T-helper 2 cell treated with Interferon-gamma antibody and Interleukin-4, amounts not matched to agents 5 μg/mL and 100 μg/mL, for 36 hours (primary cell): ENCODE measurements at places on chromosomes 4 and X.

- DNase-seq, result no peak
Observed at GRCh38 chr4:67470871-67471270, 74.4 kb downstream of the CENPC start.

GRCh38 chr4:73870260-73870659 is 1.1 kb downstream of the CXCL1 start:
- DNase-seq, result no peak

DNA sequence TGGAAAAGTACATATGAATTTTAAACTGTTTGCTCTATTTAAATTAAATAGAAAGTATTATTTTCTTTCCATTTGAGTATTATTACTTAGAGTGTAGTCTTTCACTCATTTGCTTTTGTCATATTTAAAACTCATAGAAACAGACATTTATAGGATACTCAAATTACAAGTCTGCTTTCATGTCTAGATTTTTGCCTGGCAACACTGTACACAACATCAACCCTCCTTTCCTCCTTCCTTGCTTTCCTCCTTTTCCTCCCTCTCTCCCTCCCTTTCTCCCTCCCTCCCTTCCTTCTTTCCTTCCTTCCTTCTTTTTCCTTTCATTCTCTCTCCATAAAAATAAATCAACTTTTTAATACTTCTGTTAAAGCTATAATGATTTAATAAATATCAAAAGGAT is 2361.2 kb downstream of the ARAP2 start:
- no peak for DNase-seq

DNA sequence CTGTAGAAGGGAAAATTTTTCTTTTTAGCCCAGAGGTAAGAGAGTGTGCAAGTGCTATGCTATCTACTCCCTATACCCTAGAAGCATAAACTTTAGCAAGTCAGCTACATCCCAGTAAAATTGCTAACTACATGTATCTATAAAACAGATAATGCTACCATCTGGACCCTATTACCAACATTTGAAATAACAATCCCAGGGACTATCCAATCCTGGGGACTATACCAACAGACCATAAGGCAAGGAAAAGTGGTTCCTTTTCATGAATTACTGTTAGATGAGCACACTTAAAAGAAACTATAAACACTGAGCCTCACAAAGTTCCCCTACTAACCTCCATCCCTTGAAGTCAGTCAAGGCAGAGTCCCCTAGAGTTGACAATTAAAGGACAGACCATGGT is 213.6 kb upstream of the VEGFC start:
- no peak for DNase-seq

GRCh38 chr4:151624626-151625565 is 135.9 kb downstream of the GATB start:
- DNase-seq, result no peak

DNA sequence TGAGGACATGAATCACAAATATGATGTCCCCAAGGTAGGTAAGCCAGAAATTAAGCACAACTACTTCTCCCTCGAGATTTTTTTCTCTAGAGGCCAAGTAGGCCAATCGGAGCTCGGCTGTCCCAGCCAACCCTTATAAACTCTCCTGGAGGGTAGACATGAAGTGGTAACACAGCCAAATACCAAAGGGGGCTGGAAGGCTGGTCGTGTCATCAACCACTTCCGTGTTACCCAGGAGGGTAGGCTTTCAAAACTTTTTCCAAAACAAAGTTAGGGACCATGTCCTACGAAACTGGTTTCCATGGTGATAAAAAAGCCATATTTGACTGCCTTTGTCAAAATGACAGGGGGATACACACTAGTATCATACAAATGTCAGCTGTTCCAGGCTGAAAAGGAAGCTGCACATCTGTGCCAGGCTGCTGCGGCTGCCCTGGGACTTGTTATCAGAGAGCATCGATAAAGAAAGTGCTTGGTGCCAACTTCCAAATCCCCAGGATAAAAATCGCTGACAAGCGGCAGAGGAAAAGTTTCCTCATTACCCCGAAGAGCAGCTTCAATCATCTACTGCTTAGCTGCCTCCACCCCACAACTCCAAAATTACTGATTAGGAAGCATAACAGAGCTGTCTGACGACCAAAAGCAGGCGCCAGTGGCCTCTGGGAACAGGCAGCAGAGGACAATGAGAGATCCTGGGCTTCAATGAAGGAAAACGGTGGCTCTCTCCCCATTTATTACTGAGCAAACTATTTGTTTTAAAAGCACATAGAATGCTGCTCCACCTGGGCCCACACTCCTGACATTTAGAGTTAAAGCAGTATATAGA is 20.8 kb downstream of the BCOR start:
- DNase-seq, result no peak

- no peak for DNase-seq
Observed at GRCh38 chr4:17142232-17142711, 243.8 kb upstream of the LDB2 start.

DNA sequence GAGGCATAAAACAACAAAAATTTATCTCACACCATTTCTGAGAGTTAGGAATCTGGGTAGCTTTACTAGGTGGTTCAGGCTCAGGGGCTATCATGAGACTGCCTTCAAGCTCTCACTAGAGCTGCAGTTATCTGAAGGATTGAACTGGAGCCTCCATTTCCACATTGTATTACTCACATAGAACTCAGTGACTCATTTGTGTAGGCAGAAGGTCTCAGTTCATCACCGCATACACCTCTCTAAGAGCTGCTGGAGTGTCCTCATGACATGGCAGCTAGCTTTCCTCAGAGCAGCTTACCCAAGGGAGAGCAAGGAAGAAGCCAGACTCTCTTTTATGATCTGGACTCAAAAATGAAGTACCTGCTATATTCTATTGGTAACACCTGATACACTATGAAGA is 389.2 kb downstream of the IQCM start:
- DNase-seq, result no peak

DNA sequence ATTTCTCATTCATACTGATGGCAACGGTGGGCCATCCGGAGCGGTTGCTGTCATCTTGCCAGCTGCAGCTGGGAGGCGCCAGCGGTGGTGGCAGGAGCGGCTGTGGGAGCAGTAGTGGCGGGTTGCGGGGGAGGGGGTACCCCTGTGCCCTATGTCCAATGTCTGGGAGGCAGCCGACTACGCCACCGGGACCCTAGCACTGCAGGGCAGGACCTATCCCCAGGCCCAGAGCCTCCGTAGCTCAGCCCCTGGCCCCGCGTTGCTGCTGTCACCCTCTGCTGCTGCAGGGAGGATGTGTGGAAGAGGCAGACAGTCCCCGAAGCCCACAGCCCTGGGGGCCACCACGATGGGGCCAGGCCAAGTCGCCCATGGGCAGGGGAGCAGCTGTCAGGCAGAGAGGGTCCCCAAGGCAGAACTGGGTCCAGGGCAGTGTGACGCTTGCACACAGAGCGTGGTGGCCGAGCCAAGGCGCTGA is 10.0 kb upstream of the SPP1 start:
- no peak for DNase-seq

DNA sequence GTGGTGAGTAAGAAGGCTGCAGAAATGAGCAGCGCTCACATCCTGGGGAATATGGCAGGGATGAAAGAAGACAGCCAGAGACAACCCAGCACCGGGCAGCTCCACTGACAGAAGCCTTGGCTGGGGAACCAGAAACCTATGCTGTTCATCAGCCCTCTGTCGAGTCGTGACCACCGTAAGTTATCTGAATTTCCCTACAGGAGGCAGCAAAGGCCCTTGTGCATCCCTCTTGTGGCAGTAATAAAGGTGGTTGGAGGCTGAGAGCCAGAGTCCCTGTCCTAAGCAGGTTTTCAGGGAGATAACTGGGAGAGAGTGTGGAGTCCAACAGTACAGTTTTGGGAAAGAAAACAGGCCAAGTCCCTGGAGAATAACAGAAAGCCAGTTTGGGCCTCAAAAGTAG is 194.0 kb upstream of the BOD1L1 start:
- no peak for DNase-seq

DNA sequence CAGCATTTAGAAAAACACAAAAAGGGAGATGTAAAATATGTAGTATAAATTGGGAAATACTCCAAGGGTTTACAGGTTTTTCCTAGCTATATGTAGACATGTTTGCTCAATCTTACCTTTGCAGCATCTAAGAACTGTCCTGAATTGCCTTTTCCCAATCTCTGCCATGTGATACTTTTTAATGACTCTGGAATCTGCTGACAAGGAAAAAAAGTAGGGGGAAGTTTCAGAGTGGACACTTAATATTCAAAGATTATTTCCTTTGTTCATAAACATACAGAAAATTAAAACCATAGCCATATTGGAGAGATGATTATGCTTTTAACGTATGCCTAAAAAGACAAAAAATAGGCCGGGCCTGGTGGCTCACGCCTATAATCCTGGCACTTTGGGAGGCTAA is 41.4 kb downstream of the ABCB7 start:
- no peak for DNase-seq

GRCh38 chr4:76206222-76206942 is 7.2 kb downstream of the SCARB2 start:
- no peak for DNase-seq

DNA sequence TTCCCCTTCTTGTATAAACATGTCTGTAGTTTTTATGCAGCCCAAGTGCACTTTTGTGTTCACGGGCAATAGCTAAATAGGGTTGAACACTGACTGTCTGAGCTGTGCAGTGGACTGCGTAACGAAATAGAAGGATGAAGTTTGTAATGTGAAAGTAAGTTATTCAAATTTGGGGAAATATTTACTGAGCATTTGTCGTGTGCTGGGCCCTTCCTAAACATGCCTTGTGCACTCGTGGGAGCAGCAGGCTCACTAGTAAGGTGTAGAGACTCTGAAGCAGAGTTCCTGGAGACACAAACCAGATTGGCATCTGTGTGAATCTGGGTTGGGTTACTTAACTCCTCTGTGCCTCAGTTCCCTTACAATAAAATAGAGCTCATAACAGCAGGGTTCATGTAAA is 51.7 kb upstream of the C1QTNF7 start:
- no peak for DNase-seq

GRCh38 chrX:16120431-16120830 is 2.9 kb upstream of the GRPR start:
- no peak for DNase-seq

GRCh38 chrX:103413705-103414387 is 37.5 kb downstream of the BEX3 start:
- DNase-seq, result no peak

DNA sequence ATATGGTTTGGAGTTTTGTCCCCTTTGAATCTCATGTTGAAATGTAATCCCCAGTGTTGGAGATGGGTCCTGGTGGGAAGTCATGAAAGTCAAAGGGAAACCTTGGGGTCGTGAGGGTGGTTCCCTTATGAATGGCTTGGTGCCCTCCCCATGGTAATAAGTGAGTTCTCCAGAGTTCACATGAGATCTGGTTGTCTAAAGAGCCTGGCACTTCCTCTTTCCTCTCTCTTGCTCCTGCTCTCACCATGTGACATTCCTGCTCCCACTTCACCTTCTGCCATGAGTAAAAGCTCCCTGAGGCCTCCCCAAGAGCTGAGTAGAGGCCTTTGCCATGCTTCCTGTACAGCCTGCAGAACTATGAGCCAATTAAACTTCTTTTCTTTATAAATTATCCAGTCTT is 5.5 kb upstream of the IL15 start:
- DNase-seq, result no peak

- DNase-seq, result no peak
Observed at GRCh38 chr4:140081641-140082390, 72.2 kb downstream of the MAML3 start.

DNA sequence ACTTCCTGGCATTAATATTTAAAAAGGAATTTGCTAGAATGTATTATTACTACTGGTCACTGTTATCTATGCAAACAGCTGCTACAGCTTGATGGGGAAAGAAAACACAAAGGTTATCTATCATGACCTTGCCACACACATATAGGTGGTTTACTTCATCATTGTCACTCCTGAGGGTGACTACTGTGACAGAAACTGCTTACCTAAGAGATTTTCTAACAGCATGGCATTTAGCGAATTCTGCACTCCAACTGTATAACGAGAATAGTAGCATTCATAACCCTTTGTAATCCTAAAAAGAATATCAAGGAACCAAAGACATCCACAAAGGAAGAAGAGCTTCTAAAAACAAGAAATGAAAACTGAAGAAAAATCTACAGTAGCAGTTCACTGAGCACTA is 74.6 kb upstream of the SPOCK3 start:
- DNase-seq, result no peak

- no peak for DNase-seq
Observed at GRCh38 chr4:143514901-143515300, 1.4 kb downstream of the SMARCA5 start.

GRCh38 chr4:83606898-83607297 is 71.0 kb downstream of the GPAT3 start:
- DNase-seq, result no peak

DNA sequence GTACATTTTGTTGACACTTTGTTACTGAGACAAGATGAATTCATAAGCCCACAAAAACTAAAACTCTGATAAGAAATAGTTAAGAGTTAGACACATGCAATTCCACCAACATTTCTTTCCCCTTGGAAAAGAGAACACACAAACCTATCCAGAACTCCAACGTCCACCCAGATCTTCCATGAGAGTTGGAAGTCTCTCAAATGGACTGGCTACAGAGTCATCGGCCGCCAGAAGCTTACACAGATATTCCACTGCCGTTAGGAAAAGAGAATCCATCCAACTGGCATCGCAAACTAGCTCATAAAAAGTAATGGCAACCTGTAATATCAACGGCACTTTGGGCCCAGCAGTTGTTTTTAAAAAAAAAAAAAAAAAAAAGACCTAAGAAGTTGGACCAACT is 114.7 kb downstream of the PRKX start:
- no peak for DNase-seq

DNA sequence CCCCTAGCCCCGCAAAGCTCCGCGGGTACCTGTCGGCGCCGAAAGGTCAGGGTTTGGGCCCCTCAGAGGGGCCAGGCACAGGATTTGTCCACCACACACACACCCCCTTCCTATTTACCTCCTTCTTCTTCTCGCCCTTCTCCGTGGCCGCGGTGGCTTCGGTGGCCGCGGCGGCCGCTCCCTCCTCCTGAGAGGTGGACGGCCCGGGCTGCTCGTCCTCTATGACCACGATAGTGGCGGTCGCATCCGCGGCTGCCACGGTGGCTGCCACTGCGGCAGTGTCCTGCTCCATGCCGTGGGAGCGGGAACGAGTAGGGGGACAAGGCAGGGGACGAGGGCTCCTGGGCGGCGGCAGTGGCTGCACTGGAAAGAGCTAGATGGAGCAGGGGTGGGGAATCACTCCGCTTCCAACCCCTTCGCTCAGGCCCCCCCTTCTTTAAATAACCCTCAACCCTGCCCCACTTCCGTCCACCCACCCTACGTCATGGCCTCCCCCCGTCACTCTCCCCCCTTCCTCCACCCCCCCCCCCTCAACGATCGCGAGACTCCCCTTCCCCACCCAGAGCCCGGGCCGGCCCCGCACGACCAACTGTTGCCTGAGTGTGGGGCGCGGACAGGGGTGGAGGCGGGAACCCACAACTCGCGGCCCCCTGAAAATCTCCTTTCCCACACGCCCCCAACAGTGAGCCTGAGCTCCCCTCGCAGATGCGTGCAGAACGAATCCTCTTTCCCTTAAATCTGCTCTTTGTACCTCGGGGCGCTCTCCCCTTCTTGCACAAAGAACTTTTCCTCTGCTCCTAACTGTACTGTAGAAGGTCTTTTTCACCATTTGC is at the start of gene SMARCA1:
TSS of gene SMARCA1 (minus strand) at position 412 of the 833 bp plus-strand sequence. CDS start at position 292, 120 bp downstream.
- DNase-seq, result no peak
